ENCODE measurements at places on chromosomes 1 and 21.

DNA sequence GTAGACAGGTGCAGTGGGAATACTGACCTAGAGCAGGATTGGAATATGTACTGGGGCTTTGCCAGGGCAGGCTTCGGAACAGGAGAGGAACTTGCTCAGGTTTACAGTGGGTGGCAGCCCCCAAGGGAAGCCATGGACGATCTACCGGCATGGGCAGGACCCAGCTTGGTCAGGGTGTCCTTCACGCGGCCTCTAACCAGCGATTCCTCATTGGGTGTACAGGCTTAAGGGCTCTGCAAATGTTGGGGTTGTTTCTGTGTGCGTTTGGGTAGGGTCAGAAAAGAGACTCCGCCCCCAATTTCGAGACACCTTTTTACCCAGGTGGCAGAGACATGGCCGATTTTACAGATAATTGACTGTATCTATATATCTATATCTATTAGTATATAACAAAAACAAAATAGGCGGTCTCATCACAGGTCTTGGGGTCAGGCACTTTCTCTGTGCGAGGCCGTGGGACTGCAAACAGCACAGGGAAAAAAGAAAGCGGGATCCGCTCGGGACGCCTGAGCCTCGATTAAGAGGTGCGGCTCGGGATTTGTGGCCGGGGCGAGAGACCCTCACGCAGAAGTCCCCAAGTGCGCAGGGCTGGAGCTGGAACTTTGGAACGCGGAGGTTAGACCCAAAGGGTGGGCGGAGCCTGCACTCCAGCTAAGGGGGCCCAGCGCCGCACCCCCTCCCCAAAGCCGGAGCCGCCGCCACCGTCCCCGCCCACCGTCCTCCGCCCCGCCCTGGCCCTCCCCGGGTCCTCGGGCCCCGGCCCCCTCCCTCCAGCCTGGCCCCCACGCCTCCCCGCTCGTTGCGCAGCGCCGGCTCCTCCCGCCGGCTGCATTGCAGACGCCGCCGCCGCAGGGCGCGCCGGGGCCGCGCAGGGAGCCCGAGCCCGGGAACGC lies 67.5 kb upstream of the VAMP3 start:
- no peak for DNase-seq

GRCh38 chr1:52550447-52550846 lies 2.4 kb downstream of the TUT4 start:
- no peak for DNase-seq

DNA sequence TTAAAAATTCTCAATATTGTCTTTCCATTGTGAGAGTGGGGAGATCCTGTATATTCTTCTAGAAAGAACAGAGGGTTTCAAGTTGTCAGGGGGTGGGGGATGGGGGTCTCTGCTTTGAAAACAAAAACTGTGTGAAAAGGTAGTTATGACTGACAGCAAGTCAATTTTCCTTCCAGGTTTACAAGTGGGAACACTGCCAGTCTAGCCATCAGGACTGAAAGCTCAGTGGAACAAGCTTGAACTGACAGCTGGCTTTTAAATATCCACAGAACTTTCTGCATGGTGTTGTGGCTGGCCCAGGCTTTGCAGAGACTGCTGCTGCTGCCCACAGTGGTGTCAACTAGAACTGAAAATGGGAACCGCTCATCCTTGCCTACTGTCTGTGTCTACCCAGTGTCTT lies 162.6 kb downstream of the TNR start:
- DNase-seq = no peak

DNA sequence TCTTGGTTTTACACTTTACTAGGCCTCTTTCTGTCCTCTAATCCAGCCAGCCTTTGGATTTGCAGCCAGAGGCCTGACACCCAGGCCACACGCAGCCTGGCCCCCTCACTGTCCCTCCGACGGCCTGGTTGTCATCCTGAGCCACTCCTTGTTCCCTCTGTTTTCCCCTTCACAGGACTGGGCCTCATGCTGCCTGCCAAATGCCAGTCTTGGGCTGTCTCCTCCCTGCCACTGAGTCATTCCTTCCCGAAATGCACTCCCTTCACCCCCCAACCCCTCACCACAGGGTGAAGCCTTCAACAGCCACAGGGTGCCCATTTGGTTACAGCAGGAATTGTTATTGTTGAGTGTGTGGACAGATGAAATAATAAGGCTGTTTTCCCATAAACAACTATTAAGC lies 21.3 kb downstream of the ACOT11 start:
- no peak for DNase-seq

GRCh38 chr1:26368486-26368885 lies 4.1 kb downstream of the ZNF683 start:
- no peak for DNase-seq

- DNase-seq = no peak
Measured at GRCh38 chr1:156483397-156483796, 17.2 kb downstream of the MEF2D start.

DNA sequence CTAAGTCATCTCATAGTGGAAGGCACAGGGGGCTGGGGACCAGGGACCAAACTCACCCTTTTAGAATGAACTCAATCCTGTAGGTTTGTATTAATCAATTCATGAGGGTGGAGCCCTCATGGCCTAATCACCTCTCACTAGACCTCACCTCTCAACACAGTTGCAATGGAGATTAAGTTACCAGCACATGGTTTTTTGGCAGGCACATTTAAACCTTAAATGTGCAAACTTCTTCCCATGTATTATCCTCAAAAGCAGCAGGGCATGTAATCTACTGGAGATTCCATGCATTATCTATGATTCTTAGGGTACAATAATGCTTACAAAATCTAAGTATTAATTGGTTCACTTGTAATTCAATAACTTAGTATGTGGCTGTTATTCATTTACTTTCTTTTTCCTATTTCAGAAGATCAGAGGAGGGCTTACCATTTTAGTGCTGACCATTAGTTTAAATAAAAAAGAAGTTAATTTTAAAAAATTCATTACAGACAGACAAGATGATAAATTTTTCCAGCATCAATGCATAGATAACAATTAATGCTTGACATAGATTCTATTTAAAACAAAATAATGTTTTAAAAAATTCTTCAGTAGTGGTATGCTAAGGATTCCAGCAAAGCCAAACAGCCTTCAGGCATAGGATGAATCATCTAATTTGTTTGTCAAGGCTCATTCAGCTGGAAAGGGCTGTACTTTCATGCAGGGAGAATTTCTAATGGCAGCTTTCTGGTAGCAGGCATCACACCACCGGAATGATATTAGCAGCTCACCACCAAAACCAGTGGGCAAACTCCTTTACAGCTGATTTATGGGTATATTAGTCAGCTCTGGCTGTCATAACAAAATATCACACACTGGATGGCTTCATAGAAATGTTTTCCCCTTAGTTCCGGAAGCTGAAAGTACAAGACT lies 124.6 kb upstream of the ZNF648 start:
- no peak for DNase-seq

- DNase-seq = no peak
Measured at GRCh38 chr1:159929155-159930051, 4.1 kb upstream of the TAGLN2 start.

DNA sequence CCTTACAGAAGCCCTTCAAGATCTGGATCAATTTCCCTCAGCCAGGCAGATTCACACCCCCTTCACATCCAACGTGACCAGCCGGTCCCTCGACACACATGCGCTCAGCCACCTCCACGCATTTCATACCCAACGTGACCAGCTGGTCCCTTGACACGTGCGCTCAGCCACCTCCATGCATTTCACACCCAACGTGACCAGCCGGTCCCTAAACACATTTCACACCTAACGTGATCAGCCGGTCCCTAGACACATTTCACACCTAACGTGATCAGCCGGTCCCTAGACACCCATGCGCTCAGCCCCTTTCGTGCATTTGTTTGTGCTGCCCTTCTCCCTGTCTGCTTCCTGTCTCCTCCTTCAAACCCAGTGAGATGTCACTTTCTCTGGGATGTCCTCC lies 8.8 kb upstream of the PAFAH2 start:
- no peak for DNase-seq

GRCh38 chr1:236365999-236366570 lies 28.0 kb upstream of the EDARADD start:
- no peak for DNase-seq

GRCh38 chr1:99650773-99651437 lies 5.0 kb downstream of the PALMD start:
- DNase-seq = no peak

DNA sequence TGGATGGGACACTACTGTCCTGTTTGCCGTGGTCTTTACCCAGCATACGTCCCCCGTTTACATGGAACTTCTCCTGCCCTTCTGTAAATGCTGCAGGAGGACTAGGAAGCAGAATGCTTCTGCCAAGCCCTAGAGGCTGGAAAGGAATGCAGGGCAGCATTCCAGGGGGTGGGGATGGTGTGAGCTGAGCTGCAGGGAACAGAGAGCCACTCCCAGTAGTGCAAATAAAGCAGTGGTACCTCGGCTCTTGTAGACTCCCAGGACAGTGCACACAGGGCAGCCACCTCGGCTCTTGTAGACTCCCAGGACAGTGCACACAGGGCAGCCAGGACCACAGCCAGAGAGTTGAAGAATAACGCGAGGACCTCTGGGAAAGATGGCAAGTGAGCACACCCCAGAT lies 35.4 kb downstream of the PTPRU start:
- no peak for DNase-seq
